Dermis microvascular lymphatic vessel endothelial cell (primary cell): ENCODE measurements at places on chromosomes 13 and 19. TPM values are rescaled to one million over a fixed set of nuclear protein-coding genes. Genes with fewer than 3 reads are reported as not detected.

Gene UBE2L5
- not detected in 2 replicates for total RNA-seq

Gene GPR12
- not detected in 2 replicates for total RNA-seq

Gene LILRB2
- total RNA-seq = not detected in 2 replicates

Gene AKT1S1
- 5.1 and 7.6 TPM in 2 replicates for total RNA-seq

Gene ACP7
- total RNA-seq = not detected in 2 replicates

Gene INAFM1
- 0.51 and 0.89 TPM in 2 replicates for total RNA-seq

Gene ZNF491
- total RNA-seq = 0.89 and 1.5 TPM in 2 replicates

Gene ILF3
- 94.7 and 98.0 TPM in 2 replicates for total RNA-seq

Gene IRS2
- 0.39 and 1.5 TPM in 2 replicates for total RNA-seq

Gene ATP8B3
- total RNA-seq = 0.76 and 0.90 TPM in 2 replicates

Gene SERPINE3
- total RNA-seq = not detected in 2 replicates

Gene OR7D2
- total RNA-seq = under 0.01 and 0.25 TPM in 2 replicates

Gene GGACT
- 4.2 and 4.6 TPM in 2 replicates for total RNA-seq

Gene ZNF208
- total RNA-seq = 0.13 TPM in 2 replicates

Gene ZNF317
- 8.0 and 11.5 TPM in 2 replicates for total RNA-seq

Gene ZIK1
- 3.9 and 7.7 TPM in 2 replicates for total RNA-seq

Gene ELAVL3
- total RNA-seq = not detected in 2 replicates

Gene IZUMO4
- 0.76 and 0.77 TPM in 2 replicates for total RNA-seq

Gene TNNT1
- 0.51 and 1.7 TPM in 2 replicates for total RNA-seq

Gene KLK10
- total RNA-seq = 0.13 TPM in 1 of 2 replicates, not detected in the other

Gene RNF113B
- total RNA-seq = not detected in 2 replicates

Gene ZSCAN1
- total RNA-seq = not detected in 2 replicates

Gene PRODH2
- total RNA-seq = not detected in 2 replicates

Gene NLRP11
- total RNA-seq = under 0.01 TPM in 2 replicates

Gene MAST1
- 0.26 and 1.1 TPM in 2 replicates for total RNA-seq

Gene RASAL3
- total RNA-seq = 14.4 and 14.8 TPM in 2 replicates

Gene SARS2
- 17.2 and 18.3 TPM in 2 replicates for total RNA-seq

Gene CGB5
- total RNA-seq = not detected in 2 replicates

Gene FPR1
- total RNA-seq = not detected in 2 replicates
